ENCODE measurements at places on chromosomes 2 and 18.
A peak's percentile ranks its signal among the peaks of the same experiment; 100 is the strongest.

DNA sequence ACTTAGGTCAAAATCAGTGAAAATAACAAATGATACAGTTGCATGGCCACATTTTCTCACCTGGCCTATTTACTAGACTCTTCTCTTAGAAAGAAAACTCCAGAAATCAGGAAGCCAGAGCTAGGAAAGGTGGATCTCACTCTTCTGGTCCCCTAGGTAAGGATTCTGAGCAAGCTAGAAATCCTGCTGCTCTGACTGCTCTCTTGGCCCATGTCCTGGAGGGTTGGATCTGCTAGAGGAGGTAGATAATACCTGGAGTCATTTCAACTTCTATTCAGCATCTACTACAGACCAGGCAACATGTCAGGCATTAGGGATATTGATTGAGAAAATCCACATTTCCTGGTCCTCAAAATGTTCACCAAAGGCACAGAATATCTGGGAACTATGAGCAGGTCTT, 34.9 kb downstream of the AKAIN1 start:
- no peak for DNase-seq

GRCh38 chr2:39027421-39027820, 93.4 kb downstream of the SOS1 start:
- no peak for DNase-seq

GRCh38 chr2:10266133-10266620, 36.5 kb upstream of the HPCAL1 start:
- no peak for DNase-seq

DNA sequence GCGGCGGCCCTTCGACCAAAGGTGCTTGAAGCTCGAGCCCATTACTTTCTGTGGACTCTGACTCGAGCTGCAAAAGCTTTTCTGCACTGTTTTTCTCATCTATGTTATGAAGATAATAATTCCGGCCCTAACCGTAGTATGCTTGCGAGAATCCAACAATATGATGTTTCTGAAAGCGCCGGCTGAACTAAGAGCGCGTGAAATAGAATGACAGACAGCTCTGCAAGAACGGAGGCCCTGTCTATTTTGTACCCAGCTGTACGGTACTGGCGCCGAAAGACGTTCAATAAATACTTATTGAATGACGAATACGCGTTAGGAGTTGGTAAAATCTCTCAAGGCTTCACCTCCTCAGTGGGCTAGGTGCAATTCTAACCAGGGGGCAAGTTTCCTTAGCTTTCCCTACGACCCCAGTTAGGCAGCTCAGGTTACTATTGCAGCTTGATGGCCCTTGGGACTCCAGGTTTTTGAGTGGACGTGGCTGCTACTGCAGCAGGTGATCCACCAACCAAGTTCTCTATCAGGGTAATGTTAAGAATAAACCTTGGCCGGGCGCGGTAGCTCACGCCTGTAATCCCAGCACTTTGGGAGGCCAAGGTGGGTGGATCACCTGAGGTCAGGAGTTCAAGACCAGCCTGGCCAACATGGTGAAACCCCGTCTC, 570 bp downstream of the SCRN3 start:
- DNase-seq: no peak

DNA sequence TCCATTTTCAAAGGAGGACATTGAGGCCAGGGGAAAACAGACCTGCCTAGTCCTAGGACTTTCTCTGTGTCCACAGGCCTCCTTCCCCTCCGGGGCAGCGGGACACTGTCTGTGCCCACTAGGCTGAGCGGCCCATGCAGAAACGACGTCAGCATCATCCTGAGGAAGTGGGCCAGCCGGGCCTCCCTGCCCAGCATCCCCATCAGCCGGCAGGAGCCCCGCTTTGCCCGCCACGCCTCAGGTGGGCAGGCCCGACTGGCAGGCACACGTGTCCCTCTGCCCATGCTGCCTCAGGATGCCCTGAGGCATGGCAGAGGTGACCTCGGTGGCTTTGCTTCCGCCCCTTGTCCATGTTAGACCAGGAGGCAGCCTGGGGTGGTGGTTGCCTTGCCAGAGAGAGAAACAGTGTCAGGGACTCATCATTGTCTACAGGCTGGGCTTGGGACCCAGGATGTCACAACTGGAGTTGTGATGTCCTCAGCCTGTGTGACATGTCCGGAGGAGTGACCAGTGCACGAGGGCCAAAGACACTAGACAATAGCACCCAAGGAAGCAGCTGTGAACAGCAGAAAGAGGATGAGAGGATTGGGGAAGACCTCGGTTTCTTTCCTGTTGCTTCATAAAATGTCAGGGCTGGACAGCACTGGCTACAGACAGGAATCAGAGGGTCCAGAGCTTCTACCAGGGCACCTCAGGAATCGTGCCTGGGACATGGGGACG, 36.8 kb downstream of the TOGARAM2 start:
- DNase-seq: no peak

DNA sequence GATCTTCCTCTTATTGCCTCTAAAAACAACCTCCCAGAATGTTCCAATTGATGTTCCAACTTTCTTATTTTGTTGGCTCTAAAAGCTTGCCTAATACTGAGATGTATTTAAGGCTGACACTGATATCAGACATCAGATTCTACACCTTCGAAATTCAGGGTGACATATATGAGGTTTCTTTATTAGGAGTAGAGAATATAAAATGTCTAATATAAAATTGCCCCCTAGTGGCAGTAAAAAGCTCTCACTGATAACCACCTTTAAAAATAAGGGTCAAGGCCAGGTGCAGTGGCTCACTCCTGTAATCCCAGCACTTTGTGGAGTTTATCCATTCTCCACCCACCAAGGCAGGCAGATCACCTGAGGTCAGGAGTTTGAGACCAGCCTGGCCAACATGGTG, 789.7 kb upstream of the SLC39A10 start:
- no peak for DNase-seq

- no peak for DNase-seq
These were observed 89.5 kb downstream of the RTP5 start for GRCh38 chr2:241958818-241959545.

- no peak for DNase-seq
These were observed 80.5 kb upstream of the ITPRID2 start for GRCh38 chr2:181810823-181811695.

DNA sequence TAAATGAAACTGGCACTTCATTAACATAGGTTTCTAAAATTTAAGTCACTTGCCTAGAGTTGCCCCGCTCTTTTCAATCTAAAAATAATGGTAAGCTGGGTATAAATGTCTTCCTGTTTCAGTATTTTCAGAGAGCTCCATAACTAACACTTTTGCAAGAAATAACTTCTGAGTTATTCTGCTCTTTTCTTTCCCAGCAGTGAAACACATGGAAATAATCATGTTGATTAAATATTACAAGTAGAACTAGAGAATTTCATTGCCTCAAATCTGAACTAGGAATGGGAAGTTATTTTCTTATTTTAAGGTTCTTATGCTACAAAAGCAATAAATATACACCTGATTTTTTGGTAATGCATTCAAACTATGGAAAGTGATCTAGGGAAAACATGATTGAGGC, 257.4 kb downstream of the IKZF2 start:
- no peak for DNase-seq

- DNase-seq: no peak
These were observed 9.9 kb upstream of the ABHD3 start for GRCh38 chr18:21714474-21714873.

DNA sequence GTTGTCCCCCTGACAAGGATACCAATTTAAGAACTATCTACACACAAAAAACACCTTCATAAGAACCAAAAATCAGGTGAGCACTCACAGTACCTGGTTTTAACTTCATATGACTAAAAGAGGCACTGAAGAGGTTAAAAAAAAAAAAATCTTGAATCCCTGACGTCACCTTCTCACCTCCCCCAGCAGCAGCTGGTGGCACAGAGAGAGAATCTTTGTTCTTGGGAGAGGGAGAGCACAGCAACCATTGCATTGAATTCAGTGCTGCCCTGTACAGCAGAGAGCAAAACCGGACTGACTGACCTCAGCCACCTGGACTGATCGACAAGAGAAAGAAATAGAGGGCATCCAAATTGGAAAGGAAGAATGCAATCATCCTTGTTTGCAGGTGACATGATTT, 566.0 kb downstream of the TMX3 start:
- DNase-seq: no peak

GRCh38 chr2:46489423-46490174, 10.2 kb downstream of the TMEM247 start:
- DNase-seq: no peak

DNA sequence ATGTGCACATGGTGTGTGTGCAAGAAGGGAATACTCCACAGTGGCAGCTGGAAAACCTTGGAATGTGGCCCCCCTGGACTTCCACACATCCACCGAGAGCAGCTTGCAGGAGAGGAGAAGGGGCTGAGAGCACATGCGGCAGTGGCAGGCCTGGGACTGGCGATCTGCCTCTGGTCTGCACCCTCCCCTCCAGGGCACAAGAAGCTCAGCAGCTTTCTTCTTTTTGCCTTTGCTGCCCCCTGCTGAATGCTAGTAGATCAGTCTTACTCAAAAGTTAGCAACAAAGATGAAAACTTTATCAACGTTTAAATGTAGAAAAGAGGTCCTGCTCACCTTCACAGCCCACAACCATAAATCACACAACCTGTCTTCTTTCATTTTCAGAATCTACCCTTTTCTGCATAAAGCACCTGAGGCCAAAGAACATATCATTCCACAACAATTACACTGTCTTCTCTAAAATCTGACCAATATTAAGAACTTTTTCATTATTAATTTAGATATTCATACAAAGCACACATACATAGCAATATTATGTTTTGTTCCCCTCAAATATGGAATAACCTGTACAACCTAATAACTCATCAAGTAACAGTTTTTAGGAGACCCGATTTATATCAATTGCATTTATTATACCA, 34.6 kb downstream of the TGFBRAP1 start:
- no peak for DNase-seq

- no peak for DNase-seq
These were observed 58.9 kb downstream of the HAUS1 start for GRCh38 chr18:46163091-46163490.

- no peak for DNase-seq
These were observed 218.0 kb downstream of the IRS1 start for GRCh38 chr2:226581661-226582060.

DNA sequence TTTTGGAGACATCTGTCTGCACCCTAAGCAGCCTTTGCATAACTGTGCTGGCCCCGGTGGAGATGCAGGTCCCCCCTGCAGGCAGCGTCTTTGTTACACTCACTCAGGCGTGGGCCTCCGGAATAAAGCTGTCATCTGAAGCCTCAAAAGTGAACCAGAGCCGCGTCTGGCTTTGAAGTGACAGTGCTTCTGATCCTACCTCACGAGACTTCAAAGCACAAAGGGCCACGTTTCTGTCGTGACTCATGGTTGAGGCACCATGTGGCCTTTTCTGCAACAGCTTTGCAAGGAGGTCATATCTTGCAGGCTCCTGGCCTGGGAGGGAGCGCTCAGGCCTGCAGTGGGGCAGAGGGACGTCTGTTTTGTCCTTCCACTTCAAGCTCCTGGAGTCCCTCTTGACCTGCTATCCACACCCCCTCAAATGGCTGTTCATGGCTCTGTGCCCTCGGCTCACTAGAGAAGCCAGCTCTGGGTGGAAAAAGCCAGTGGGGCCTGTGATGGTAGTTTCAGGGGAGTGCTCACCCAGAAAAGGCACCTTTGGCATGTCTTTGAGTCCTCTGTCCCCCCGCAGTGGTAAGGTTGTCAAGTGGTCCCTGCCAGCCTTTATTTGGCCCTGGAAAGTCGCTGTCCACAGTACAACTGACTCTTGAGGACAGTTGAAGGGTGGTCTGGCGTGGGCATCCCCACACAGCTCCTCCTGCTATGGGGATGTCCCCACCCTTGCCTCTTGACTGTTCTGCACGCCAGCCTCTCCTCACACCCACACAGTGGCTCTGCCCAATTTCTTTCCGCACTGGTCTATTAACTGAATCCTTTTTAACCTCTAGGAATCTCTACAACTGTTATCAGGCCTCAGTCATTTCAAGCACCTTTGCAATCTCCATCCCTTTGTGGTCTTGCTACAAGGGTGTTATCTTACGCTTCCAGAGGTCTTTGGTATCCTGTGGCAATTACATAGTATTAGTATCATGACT, 19.3 kb downstream of the GPR55 start:
- DNase-seq: peak; percentile 67

DNA sequence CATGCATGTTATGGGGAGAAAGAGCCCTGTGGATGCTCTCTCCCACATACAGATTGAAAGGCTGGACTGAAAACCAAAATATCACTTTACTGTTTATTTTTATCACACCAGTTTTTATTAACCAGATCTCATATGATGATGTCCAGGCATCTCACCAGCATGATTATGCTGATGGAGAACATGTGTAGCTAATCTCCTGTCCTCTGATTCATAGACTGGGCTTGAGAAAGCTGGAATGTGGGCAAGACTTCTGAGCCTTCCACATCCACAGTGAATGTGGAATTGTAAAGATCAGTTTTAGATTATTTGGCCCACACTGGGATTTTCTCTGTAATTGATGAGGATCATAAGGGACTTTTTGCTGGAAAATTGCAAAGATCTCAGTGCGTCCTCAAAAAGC, 137.9 kb downstream of the ICOS start:
- DNase-seq: no peak

- DNase-seq: no peak
These were observed 178.4 kb upstream of the ALPP start for GRCh38 chr2:232200195-232200594.

DNA sequence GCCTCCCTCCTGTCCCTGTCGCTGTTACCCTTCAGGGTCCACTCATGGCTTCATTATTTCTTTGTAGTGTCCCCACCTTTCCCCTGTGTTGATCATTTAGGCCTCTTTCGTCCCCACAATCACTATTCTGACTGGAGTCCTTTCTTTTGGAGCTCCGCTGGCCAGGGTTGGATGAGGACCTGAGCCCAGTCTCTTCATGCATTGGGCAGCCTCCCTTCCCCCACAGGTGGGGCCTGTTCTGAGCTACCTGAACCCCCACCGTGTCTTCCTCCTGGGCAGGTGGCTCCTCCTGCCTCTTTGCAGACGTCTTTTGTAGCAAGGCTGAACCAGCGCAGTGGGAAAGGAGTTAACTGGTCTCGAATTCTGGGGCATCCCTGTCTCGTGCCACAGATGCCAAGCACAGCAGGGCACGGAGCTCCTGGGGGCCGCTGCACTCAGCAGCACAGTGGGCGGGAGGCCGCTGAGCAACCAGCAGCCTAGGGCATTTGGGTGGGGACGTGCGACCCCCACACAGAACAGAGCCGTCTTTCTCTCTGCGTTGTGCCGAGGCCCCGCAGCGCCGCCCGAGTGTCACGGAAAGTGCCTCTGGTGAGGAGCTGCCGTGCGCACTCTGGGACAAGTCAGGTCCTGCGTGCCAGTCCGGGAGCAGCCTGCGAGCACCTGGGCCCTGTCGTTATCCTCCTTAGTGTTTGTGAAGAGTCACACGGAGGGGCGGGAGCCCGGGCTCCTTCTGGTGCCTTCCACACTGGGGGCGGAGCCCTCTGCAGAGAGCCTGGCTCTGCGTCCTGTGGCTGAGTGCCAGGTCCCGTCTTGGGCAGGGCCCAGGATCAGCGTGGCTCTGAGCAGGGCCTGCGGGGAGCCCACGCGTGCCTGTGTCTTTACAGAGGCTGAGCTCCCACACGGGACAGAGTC, 130.1 kb downstream of the NFATC1 start:
- no peak for DNase-seq

All from stimulated activated CD4-positive, alpha-beta T cell treated with anti-CD3 and anti-CD28 coated beads, TNF-alpha, amount 100 ng/mL, for 1 hour (primary cell).